Stimulated activated CD4-positive, alpha-beta T cell treated with anti-CD3 and anti-CD28 coated beads, Interleukin-12 subunit alpha, Interleukin-12 subunit beta, amount 100 ng/mL, for 48 hours (primary cell): ENCODE measurements at places on chromosomes 1 and 21.

DNA sequence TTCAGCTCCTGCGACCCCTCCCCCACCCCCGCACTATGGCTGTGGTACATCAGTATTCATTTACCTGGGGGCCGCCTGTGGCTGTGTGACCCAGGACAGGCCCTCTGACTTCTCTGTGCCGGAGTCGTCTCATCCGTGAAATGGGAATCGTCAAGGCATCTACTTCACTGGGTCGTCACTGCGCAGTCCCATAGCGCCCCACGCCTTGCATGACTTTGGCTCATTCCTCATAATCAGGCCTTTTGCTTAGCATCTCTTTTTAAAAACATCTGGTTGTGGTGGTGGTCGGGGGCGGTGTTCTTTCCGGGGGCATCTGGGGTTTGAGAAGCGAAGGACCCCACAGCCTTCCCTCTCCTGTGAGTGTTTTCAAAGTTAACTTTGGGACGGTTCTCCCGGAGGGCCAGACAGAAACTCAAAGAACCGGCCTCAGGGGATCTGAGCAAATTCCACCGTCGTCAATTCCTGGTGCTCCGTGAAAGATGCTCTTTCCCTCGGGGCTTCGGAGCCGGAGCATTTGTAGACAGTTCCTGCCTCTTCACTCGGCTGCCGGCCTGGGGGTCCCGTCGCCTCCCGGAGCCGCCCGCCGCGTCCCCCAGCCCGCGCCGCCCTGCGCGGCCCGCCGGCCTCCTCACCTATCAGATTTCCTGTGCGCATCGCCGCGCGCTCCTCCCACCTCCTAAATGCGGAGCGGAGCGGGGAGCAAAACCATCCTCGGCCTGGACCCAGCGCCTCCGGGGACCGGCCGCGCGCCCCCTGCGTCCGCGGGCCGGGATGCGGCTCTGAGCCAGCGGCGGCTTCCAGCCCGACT is at the start of gene B3GALT5:
B3GALT5 (plus strand) TSS at position 708 of the 808 bp plus-strand sequence. CDS start 47,620 bp downstream, outside the sequence.
- no peak for DNase-seq

GRCh38 chr21:44304011-44304616 is 4.3 kb downstream of the PFKL start:
- DNase-seq: no peak

- DNase-seq: no peak
Observed at GRCh38 chr1:236214761-236215160, 67.0 kb downstream of the ERO1B start.

DNA sequence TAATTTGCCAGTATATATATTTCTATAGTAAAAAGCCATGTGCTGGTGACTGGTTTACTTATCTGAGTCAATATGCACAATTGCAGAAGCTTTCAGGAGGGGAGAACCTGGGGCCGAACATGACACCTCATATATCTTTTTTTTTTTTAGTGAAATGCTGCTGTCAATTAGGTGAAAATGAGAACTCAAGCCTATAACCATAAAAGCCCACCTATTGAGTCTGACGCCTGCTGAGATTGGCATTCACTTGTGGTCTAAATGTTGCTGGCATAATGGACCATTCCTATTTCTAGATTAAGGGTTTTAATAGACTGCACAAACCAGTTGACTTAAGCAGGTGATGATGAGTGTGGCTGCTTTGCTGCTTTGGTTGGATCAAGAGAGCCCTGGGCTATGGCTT is 10.8 kb downstream of the NTMT2 start:
- no peak for DNase-seq

DNA sequence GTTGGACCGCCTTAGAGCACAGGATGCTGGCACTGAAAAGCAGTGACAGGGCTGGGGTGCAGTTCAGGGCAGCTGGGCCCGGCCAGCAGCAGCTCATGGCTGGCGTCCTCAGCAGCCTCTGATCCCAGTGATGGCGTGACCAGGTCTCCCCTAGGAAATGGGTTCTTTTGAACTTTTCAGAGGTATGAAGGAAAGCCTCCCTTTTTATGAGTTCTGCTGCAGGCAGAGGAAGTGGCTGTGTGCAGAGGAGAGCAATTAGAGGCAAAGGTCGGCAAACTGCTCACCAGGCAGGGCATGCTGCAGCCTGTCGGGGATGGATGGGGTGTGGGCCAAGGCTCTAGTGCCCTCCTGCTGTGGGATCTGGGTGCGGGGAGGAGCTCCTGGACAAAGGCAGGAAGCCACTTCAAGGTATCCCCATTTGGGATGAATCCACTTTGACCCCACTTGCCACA is 45.6 kb upstream of the RAB4A start:
- DNase-seq: no peak

DNA sequence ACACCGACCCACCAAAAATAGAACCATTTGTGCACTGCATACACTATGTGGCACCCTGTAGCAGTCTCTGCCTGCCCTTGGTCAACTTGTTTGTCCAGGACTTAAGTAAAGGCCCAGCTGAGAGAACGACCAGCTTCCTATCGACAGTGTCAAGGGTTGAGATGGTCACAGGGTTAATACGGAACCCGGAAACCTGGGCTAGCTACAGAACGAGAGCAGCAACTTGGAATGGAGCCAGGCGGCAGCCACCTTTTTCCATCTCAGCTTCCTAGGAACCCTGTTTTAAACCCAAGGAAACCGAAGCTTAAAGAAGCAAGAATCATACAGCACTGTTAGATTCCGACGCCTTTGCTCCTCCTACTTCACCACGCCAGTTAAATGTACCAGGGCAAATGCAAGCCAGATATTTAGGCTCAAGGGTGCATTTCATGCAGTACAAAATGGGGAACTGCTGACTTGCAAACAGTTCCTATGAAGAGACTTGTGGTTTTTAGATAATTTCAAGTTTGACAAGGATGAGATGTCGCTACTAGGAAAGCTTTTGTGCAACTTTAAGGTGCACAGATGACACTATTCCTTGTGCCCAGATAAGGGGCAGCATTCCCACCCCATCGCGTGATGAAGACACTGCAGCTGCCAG is 35.5 kb downstream of the SLC66A1 start:
- no peak for DNase-seq

DNA sequence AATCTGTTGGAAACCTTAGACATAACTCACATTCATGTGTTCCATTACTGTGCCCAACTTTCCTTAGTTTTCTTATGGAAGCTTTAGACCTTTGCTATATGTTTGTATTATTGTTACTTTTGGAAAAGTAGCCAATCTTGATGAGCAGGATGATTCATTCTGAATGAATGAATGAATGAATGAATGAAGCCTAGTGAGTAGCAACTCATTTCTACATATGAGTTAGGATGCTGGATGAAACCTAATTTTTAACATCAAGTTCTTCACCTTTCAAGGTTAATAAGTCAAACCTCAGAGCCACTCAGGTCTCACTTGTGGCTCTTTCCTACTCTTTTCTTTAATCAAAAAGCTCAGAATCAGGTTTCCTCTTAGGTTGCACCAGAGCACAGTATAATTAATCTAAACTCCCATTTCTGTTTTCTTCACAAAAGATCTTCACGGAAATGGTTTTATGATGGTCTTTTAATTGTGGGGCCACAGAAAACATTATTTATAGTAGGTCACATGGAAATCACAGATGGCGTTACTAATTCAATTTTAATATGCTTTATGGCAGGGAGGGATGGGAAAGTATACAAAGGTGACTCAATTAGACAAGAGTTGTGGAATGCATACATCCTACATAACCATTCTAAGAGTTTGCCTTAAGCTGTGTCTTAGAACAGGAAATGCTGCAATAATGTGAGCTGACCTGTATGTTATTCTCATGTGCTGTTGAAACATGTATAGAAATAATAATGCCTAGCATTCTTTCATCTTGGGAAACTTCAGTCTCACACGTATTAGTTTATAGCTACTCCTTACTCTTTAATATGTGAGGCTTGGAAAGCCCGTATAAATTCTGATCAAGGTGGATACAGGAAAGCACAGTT is 4.5 kb upstream of the DDX59 start:
- no peak for DNase-seq

GRCh38 chr1:94590203-94591137 is 48.9 kb upstream of the F3 start:
- no peak for DNase-seq

DNA sequence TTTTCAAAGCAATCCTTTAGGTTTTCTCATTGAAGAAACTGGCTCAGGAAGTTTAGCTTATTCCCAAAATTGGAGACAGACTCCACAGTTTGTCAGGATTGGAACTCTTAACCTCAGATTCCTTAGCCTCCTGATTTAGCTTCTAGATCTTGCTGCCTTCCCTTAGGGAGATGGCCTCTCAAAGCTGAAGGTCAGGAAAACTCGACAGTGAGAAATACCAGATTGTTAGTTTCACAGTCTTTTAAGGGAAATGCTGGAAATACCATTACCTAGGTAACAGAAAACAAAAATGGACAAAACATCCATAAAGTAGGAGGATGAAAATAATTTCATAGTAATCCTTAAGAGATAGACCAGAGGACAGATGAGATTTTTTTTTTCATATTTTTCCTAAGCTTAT is 7.8 kb downstream of the RASAL2 start:
- DNase-seq: no peak

DNA sequence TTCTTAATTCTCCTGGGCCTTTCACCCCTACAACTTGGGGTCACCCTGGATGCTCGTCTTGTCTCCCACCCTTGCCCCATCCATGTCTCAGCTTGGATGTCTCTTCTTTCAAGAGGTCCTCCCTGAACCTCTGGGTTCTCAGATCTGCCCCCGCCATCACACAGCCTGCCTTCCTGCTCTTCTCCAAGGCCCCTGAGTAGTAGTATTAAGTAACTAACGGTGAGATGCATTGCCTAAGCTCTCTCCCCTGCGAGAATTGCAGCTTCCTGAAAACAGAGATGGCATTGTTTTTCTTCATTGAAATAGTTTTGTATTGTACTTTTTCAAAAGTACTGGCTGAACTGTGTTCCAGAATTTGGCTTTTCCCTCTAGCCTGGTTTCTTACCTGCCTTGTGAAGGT is 16.0 kb downstream of the MIIP start:
- DNase-seq: no peak

GRCh38 chr1:172398970-172399755 is 21.3 kb upstream of the C1orf105 start:
- no peak for DNase-seq

DNA sequence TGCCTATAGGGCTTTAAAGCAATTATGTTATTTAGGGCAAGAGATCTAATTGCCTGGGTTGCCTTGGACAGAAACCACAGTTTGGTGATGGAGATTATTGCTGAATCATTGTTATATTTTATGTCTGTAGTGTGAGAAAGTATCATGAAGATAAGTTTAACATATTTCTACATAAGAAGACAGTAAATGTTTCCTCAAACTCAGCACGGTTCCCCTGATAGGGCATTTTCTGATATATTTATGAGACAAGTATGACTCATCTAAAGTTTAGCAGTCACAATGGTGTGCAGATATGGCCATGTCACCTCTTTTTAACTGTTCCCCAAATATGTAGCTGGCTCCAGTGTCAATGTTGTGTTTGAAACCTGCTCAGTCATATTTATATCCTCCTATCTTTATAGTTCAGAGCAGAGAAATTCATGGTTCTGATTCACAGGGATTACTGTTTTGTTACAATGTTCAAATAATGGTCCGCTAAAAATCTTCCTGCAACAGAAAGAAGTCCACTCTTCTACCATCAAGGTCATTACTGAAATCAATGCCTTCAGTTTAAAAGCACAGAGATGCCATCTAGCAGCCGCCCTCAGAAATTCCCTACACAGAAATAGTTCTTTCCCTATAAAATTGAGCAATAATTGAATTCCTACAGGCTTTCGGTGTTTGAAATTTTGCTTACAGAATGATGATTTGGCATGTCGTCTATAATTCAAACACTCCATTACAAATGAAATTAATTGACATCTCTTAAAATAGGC is 3.7 kb downstream of the OLFM3 start:
- DNase-seq: no peak

GRCh38 chr1:26097696-26098095 is 13.9 kb upstream of the PDIK1L start:
- DNase-seq: no peak

DNA sequence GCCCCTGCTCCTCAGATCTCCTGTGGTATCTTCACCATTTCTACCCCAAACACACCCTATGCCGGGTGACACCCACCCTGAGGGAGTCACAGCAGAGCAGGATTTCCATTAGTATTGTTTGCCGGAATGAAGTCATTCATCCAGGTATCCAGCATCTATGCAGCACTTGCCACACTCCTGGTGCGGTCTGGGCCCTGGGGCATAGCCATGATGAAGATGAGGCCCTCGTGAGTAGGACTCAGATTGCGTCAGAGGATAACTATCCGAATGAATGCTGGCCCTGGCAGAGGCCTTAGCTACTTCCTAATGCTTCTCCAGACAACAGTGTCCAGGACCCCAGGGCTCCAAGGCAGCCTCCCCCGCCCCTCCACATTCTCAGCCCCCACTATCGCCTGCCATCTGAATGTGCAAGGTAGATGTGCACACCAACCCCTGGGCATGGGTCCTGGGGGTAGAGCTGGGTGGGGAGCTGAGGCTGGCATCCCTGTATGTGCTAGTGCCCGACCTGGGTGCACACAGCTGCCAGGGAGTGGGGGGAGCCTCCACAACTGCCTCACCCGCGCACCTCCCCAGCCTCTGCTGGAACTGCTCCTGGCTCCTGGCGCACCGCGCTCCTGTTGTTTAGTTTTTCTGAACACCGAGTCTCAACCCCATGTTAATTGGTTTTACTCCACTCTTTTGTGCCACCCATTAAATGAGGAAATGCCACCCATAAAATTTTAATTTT is 25.5 kb upstream of the ZC3H12A start:
- DNase-seq: no peak

DNA sequence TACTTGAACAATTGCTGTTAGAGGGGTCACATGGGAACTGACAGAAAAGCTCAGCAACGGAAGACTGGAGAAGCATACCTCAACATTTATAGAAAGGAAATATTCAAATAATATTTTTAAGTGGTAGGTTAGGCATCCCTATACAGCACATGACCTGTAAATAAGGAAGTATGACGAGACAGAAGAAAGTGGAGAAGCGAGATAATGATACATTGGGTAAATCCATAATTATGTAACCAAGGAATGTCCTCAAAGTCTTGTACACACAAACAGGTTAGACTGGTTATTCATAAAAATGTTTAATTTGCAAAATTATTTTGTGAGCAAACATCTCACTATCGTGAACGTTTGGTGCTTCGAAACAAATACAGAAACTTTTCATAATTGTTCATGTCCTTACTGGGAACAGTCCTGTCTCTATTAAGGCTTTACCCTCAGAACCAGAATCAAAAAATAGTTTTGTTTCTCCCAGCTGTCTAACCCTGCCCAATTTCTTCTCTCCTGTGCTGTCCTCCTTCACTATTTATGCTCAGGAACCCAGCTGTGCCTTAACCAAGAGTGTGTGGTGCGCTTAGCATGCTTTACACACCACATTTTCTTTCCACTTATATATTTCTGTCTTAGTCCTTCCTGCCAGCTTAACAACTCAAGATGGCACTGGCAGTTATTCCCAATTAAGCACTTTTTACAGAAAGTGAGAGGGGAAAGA is 10.2 kb downstream of the KMO start:
- no peak for DNase-seq

DNA sequence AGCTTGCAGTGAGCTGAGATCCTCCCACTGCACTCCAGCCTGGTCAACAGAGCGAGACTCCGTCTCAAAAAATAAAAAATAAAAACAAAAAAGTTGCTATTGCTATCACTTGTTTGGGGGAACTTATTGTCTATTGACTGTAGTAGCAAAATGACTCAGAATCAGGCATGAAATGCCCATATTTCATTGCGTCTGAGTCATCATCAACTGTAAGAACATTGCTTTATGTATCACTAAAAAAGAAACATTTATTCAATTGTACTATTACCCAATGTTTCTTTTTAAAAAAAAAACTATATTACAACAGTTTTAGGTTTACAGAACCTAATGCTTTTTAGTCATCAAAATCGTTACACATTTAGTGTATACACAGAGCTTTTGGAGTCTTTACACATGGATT is 91.0 kb upstream of the FMN2 start:
- DNase-seq: no peak

- no peak for DNase-seq
Observed at GRCh38 chr1:45530632-45531135, 9.0 kb upstream of the PRDX1 start.
